ENCODE measurements at places on chromosomes 5 and 9. TPM values are rescaled to one million over a fixed set of nuclear protein-coding genes. Genes with fewer than 3 reads are reported as not detected.

The CCDC183 gene
- not detected for total RNA-seq

The HINT2 gene
- 92.9 TPM for total RNA-seq

The CTNND2 gene
- total RNA-seq = 0.17 TPM

The PIP5KL1 gene
- 1.6 TPM for total RNA-seq

The C1QTNF3 gene
- 1.3 TPM for total RNA-seq

The ACOT12 gene
- total RNA-seq = not detected

The C5orf58 gene
- not detected for total RNA-seq

The LHX2 gene
- 5.3 TPM for total RNA-seq

The MLANA gene
- total RNA-seq = not detected

The EIF4E1B gene
- total RNA-seq = not detected

The LTC4S gene
- not detected for total RNA-seq

The PCDHB11 gene
- 0.25 TPM for total RNA-seq

The DEPDC1B gene
- total RNA-seq = 15.9 TPM

The SLC34A1 gene
- total RNA-seq = 0.02 TPM

The GRM6 gene
- not detected for total RNA-seq

The RNF183 gene
- total RNA-seq = not detected

The GRK6 gene
- 20.2 TPM for total RNA-seq

The SLC6A19 gene
- not detected for total RNA-seq

The CAVIN4 gene
- total RNA-seq = 0.37 TPM

The GNAQ gene
- total RNA-seq = 39.2 TPM

The EPB41L4B gene
- 4.7 TPM for total RNA-seq

The SV2C gene
- not detected for total RNA-seq

The TMEFF1 gene
- 0.05 TPM for total RNA-seq

The PCDHB15 gene
- total RNA-seq = not detected
